AML-193 (cell line): ENCODE measurements at places on chromosomes 12 and 14.

DNA sequence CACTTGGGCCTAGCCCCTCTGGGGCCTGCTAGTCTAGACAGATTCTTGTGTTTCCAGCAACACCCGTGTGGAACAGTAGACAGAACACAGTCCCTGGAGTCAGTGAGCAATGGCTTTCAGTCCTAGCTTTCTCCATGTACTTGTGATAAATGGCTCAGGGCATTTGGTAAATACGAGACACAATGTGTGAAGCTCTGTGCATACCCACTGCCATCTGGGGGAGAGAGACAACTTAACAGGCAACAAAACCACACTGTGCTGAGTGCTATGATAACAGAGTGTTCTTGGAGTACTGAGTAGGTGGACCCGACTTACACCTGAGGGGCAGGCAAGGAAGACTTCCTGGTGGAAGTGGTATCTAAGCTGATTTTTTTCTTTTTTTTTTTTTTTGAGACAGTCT is 86.3 kb upstream of the TBX3 start:
- DNase-seq = no peak

- no peak for DNase-seq
These were observed 12.0 kb downstream of the LUM start for GRCh38 chr12:91099341-91099740.

- DNase-seq = no peak
These were observed 5.8 kb downstream of the ADSS1 start for GRCh38 chr14:104729835-104730181.

GRCh38 chr12:80714846-80715245 is 1.9 kb upstream of the MYF5 start:
- DNase-seq = no peak

DNA sequence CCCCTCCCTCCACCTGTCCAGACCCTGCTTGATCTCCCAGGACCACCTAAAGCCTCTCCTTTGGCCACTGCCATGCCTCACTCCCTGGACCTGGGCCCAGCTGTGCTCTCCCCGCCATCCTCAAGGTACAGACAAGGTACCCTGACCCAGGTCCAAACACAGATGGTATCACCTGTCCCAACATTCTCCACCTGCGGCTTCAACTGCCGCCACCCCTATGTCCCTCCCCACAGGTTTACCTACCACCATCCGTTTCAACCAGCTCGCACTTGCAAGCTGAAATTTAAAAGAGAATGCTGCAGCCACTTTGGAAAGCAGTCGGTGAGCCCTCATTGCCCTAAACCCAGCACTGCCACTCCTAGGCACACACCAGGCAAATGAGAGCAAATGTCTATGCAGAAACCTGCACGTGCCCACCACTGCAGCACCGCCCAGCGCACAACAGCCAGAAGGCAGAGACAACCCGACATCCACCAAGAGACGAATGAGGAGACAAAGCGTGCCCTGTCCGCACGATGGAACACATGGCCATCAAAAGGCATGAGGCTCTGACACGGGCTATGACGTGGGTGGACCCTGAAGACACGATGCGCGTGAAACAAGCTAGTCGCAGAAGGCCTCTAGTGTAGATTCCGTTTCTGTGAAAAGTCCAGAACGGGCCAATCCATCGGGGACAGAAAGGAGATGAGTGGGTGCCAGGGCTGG is 71.0 kb downstream of the RFLNA start:
- no peak for DNase-seq

DNA sequence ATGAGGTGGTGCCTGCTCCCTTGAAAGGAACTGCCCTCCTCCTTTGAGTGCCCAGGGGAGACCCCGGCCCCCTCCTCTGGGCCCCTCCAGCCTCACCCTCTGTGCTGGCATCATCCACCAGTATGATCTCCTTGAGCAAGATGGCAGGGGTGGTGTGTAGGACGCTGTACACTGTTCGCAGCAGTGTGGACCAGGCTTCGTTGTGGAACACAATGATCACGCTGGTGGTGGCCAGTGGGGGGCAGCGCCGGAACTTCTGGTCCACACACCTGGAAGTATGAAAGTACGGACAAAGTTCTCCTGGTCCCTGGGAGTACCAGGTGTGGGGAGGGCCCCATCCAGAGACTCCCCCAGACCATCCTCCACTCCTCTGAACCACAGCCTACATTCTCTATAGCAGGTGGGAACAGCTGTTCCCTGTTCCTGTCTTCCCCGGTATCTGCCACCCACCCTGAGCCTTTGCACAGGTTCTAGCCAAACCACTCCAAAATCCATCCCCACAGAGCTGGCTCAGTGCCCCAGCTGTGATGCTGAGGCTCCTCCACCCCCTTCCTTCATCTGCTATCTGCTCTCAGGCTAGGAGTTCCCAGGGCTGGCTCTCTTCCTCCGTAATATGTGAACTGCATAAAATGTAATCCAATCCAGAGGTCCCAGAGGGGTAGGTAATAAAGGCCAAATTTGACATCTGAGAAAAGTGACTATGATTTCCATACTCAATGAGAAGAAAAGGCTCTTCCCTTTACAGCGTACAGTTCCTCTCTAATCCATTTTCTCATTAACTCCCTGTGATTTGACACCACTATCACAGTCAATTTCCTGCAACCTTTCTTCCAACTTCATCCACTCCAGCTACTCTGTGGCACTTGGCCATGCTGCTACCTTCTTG is 13.9 kb downstream of the GALNT6 start:
- DNase-seq = no peak
